ENCODE measurements at places on chromosomes 1 and 21.

DNA sequence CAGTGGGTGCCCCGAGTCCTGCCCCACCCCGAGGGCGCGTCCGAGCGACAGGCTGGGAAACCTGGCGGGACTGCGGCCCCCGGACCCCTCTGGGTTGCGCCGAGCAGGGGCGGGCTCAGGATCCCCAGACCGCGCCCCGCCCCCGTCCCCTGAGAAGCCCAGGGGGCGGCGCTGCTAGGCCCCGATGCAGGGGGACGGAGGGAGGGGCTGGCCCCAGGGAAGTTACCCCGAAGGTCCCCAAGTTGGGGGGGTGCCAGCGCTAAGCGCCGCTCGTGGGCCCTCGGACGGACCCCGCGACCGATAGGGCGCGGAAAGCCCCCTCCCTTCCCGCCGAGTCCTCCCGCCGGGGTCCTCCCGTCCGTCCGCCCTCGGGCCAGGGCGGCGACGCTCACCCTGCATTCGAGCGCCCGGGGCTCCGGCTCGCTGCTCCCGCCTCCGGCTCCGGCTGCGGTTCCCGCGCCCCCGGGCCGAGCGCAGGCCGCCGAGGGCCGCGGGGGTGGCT, 414 bp downstream of the GPR153 start:
- DNase-seq: no peak

DNA sequence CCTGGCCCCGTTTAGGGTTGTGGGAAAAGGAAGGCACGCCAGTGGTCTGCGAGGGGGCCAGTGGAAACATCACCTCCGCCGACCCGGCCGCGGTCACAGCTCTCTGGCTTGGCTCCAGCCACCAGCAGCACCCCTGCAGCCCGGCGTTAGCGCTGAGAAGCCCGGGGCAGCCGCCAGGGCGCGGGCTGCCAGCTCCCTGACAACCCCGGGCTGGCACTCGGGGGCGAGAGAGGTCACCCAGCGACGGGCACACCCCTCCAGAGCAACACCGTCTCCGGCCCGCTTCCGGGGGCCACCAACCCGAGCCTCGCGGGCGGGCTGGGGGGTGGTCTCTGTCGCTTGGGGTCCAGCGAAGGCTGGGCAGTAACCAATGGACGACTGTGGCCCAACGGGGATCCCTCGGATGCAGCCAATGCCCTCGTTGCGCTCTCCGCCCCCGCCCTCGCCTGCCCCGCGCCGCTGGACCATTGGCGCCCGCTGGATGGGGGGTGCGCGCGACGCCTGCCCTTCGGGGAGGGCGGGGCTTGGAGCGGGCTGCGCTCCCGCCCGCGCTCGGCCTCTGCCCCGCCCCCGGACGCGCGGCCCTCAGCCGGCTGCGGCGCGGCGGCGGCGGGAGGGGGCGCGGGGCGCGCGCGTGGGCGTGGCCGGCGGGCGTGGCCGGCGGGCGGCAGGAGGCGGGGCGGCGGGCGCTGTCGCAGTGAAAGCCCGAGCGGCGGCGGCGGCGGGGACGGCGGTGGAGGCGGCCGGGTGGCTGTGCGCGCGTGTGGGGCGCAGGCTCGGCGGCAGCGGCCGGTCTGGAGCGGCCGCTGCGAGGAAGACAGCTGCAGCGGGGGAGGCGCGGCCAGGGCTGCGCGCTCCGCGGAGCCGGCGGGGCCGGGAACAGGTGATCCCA, at the start of gene MAN1C1:
TSS of gene MAN1C1 (plus strand) at position 697 of the 892 bp plus-strand sequence. CDS start 1,007 bp downstream, outside the sequence.
- peak; percentile 77 for DNase-seq

- DNase-seq: no peak
These were observed at the start of gene PTAFR for GRCh38 chr1:28176492-28177470. TSS of gene PTAFR (minus strand) at chr1:28176690. CDS start at chr1:28151021, 25,669 bp downstream.

DNA sequence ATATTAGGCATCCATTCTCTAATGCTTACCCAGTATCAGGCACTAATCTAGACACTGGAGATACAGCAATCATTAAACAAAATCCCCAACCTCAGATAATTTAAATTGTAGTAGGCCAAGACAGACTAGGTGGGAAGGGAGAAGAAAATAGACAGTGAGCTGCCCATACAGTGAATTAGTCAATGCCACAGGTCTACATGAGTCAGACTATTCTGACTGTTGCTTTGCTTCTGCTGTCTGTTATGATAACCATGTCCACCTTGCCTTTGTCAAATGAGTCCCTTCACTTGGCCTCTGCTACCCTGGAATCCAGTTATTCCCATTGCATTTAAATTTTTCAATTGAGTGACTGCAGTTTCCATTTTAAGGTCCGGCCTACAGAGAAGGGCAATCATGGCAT, 59.5 kb downstream of the PIK3R3 start:
- no peak for DNase-seq

- DNase-seq: peak; percentile 80
These were observed 11.0 kb upstream of the TNFRSF8 start for GRCh38 chr1:12052008-12052573.

GRCh38 chr1:47181955-47182675, 7.7 kb downstream of the PDZK1IP1 start:
- DNase-seq: peak; percentile 15

DNA sequence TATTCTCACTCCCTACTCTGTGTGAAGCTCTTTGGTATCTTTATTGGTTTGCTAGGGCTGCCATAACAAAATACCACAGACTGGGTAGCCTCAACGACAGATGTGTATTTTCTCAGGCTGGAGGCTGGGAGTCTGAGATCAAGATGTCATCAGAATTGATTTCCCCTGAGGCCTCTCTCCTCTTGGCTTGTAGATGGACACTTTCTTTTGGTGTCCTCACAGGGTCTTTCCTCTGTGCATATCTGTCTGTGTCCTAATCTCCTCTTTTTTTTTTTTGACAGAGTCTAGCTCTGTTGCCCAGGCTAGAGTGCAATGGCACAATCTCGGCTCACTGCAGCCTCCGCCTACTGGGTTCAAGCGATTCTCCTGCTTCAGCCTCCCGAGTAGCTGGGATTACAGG, 71.4 kb upstream of the KCNJ6 start:
- DNase-seq: no peak

DNA sequence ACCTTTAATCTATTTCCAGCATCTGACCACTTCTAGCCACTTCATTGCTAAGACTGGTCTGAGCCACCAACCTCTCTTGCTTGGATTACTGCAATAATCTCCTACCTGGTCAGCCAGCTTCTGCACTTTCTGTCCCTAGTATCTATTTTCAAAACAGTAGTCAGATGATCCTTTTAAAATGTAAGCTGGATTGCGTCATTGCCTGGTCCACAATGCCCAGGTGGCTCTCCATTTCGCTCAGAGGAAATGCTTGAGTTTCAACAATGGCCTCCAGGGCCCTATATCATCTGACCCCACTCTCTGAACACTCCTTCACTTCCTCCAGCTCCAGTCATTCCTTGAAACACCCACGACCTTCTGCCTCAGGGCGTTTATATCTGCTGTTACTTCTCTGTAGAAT, 2.3 kb downstream of the FYB2 start:
- DNase-seq: no peak

GRCh38 chr1:156246241-156246780, 1.5 kb downstream of the PAQR6 start:
- DNase-seq: no peak

- no peak for DNase-seq
These were observed 153.7 kb upstream of the ST6GALNAC5 start for GRCh38 chr1:76713535-76713934.

DNA sequence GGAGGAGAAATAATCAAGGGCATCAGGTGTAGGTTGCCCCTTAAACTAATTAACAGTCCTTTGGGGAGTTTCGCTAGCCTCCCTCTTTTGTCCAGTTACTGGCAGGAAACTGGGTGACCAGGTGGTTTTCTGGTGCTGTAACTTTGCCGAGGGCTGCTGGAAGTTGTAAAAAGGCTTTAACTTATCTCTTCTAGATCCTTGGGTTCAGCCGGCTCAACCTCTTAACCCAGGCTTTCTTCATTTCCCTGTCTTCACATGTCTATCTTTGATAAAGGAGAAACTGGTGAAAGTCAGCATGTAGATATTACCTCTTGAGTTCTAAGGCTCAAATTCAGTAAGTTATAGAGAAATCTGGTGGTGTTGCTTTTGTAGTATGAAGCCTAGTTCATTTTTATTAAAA, 289.7 kb upstream of the NRIP1 start:
- no peak for DNase-seq

DNA sequence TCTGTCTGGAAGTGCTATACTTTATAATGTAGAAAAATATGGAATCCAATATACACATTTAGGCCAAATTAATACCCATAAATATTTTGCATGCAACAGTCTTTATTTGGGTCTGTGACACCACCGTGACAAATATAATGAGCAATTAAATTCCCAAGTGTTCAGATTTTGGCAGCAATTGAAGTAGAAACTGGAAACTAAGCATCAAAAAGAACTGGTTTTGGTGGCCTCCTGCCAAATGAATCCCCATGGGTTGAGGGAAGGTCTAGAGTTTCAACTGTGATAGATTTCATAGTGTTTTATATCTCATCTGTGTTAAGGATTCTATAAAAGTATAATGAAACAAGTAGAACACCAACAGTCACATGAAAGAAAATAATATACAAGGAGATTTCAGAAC, 88.4 kb downstream of the DPYD start:
- peak; percentile 28 for DNase-seq

- DNase-seq: no peak
These were observed 29.9 kb downstream of the TTF2 start for GRCh38 chr1:117089996-117090395.

GRCh38 chr1:172019976-172020375, 178.7 kb downstream of the DNM3 start:
- no peak for DNase-seq

- no peak for DNase-seq
These were observed 17.0 kb downstream of the HLCS start for GRCh38 chr21:36949171-36950141.

- DNase-seq: no peak
These were observed 28.6 kb upstream of the PRSS38 start for GRCh38 chr1:227786673-227787512.

DNA sequence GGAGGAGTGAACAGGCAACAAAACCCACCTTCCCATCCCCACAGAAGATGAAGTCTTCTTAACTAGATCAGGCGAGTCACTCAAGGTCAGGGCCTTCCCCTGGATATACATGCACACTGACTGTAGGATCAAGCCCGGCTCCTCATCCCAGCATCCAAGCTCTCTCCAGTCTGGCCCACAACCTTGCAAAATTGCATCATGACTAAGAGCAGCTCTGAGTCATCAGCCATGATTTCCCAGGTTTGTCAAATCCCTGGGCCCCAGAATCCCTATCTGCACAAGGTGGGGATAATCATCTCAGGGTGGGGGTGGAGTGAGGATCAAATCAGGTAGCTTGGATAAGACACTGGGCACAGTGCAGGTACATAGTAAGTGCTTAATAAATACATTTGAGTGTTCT, 199.3 kb upstream of the GRIK3 start:
- DNase-seq: no peak

Measured in fibroblast of skin of back (primary cell).